Fibroblast of the conjunctiva (primary cell): ENCODE measurements at places on chromosomes 3 and 15.

GRCh38 chr15:95215017-95215416 is 983.7 kb downstream of the MCTP2 start:
- no peak for DNase-seq

DNA sequence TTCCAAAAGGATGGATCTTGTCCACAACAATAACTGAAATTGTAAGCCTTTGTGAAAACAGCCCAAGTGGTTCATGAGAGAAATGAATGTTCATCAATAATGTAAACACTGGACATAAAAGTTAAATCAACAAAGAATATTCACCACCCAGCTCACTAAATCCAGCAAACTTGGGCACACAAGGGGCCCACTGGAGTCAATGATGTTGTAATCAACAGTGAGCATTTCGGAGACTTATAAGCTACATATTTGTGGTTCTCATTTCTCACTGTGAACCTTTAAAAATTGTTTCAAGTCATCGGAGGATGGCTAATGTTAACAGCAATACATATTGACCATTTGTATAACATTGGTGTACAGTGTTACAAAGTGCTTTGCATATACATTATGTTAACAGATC is 63.1 kb downstream of the VGLL4 start:
- no peak for DNase-seq

GRCh38 chr15:84749111-84749991 is 959 bp downstream of the ZNF592 start:
- no peak for DNase-seq

- DNase-seq, result no peak
These were observed 16.5 kb upstream of the PLOD2 start for GRCh38 chr3:146177519-146177918.

- DNase-seq, result no peak
These were observed 53.2 kb upstream of the MCF2L2 start for GRCh38 chr3:183481582-183481981.

DNA sequence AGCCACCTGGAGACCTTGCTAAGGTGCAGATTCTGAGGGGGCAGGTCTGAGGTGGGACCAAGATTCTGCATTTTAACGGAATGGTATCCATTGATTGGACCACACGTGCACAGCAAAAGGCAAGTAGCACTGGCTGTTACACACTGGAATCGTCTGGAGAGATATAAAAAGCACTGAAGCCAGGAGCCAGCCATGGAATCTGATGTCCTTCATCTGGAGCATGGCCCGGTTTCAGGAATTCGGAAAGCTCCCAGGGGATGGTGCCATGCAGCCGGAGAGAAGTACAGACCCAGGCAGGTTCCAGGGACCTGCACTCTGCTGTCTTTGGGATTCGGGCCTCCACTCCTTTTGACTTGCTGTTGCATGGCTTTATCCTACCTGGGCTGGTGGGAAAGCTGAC is 28.8 kb upstream of the PRR20G start:
- no peak for DNase-seq

GRCh38 chr3:64294771-64295170 is 69.5 kb upstream of the PRICKLE2 start:
- DNase-seq, result no peak

DNA sequence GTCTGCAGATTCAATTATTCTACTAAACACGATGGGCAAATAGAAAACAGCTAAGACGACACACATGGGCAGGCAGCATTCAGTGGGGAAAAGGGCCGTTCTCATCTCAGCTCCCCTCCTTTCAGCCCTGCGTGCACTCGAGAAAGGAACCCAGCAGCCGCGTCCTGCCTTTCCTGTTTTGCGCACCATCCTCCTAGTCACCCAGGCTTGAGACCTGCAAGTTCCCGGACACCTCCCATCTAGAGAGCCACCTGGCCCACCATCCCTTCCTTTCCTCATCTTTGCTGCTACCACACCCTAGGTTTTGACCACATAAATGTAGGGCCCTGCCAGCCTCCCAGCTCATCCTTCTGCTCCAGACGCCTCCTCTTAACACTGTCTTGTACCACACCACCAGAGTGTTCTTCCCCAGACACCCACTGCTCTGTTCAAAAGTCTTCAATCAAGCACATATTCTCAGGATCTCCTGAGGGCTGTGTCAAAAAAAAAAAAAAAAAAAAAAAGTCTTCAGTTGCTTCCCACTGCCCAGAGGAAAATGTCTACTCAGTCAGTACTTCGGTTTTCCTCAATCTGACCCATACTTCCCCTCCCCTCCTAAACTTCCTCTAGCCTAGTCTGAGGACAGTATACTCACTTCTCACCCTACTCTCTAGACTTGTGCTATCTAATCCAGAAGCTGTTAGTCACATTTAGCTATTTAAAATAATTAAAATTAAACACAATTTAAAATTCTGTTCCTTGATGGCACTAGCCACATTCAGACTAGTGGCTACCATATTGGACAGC is 182.0 kb downstream of the STT3B start:
- DNase-seq, result no peak

GRCh38 chr3:88059380-88060170 is 520 bp downstream of the ZNF654 start:
- no peak for DNase-seq

DNA sequence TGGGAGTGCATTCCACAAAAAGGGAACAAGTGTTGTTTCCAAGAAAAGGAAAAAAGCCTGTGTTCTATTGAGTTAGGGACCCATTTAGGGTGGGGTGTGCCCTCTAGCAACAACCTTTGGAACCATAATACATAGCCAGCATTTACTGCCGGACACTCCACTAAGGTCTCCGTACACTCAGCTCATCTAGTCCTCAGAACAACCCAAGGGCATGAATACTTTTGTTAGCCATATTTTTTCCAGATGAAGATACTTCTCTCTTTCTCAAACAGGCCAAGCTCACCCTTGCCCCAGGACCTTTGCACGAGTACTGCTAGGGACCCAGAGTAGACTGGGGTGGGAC is 46.2 kb downstream of the GLDN start:
- no peak for DNase-seq
